HL-60 (cell line): ENCODE measurements at places on chromosomes 7 and 10.

- DNase-seq: no peak
Measured at GRCh38 chr7:18762189-18762588, 266.6 kb downstream of the HDAC9 start.

- no peak for DNase-seq
Measured at GRCh38 chr10:8581521-8582225, 527.2 kb downstream of the GATA3 start.

DNA sequence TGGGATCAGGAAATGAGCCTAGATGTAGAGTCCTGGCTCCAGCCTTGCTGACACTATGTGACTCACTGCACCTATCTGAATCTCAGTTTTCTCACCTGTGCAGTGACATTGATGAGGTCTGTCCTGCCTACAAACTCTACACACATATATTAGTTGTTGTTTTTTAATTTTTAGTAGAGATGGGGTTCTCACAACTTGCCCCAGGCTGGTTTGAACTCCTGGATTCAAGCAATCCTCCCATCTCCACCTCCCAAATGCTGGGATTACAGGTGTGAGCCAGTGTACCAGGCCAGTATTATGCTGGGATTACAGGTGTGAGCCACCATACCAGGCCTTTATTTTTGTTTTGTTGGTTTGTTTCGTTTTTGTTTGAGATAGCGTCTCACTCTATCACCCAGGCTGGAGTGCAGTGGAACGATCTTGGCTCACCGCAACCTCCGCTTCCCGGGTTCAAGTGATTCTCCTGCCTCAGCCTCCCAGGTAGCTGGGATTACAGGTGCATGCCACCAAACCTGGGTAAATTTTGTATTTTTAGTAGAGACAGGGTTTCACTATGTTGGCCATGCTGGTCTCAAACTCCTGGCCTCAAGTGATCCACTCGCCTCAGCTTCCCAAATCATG lies 11.8 kb upstream of the DDIT4 start:
- DNase-seq: no peak

- DNase-seq: peak; percentile 38
Measured at GRCh38 chr10:92789786-92790185, 58.5 kb upstream of the EXOC6 start.

- DNase-seq: no peak
Measured at GRCh38 chr7:92797693-92798092, 38.7 kb downstream of the CDK6 start.

- DNase-seq: no peak
Measured at GRCh38 chr7:157807510-157807909, 470.7 kb downstream of the DNAJB6 start.

- peak; percentile 27 for DNase-seq
Measured at GRCh38 chr7:75616421-75617167, 122.1 kb downstream of the HIP1 start.

GRCh38 chr10:3331690-3332230 lies 159.2 kb upstream of the PITRM1 start:
- DNase-seq: no peak

GRCh38 chr7:134561-135256 lies 57.7 kb upstream of the FAM20C start:
- DNase-seq: no peak

GRCh38 chr7:45650404-45651394 lies 76.5 kb downstream of the ADCY1 start:
- DNase-seq: no peak

- DNase-seq: no peak
Measured at GRCh38 chr10:25820874-25821273, 113.2 kb upstream of the MYO3A start.

- no peak for DNase-seq
Measured at GRCh38 chr7:121305109-121305508, 23.7 kb upstream of the WNT16 start.

GRCh38 chr7:122616951-122617350 lies 82.0 kb downstream of the RNF133 start:
- DNase-seq: no peak

DNA sequence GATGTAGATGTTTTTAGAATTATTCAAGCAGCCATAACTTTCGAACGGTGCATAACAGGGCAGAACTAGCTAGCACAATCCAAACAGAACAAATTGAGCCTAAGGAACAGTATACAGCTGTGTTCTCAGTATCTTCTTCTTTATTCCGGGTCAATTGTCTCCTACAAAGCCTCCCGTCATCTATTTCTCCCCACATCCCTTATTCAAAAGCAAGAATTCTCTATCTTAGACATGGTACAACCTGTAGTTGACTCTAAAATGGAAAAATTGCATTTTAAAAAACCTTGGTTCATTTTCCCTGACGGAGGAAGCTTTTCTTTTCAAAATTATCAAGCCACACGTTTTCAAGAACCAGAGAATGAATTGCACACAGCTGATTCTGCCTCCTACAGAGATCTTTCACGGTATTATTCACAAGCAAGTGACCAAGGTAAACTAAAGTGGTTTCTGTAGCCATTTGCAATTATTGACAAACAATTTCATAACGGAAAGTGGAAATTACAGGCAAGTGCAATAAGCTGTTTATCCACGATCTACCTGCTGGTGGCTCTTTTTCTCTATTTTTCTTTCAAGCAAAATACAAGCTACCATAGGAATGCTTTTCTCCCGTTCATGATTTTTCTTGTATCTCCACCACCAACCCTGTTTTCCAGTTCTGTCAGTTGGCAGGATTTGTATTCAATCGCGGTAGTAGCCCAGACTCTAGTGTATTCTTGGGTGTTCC lies 2.3 kb downstream of the GRM8 start:
- DNase-seq: no peak

DNA sequence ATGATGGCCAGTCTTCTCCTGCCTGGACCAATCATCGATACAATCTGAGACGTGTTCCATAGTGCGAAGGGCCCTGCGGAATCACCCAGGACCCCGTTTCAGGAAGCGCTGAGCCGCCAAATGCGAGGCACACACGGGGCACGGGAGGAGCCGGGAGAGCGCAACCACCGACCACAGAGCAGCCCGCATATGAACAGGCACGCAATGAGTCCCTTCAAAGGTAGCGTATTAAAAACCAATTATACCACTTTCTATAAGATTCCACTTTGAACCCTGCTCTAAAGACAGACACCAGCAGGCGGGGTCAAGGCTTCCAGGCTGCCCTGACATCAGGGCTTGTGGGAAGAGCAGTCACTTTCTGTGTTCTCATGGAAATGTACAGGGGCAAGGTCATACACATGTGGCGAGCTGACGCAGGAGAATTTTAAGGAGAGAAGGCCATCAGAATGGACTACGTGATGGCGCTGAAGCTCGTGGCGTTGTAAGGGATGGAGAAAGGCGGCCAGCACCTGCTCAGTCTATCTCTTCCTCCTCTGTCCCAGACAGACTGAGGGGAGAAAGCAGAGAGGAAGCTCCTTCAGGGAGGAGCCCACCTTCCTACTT lies 46.2 kb downstream of the AMZ1 start:
- DNase-seq: peak; percentile 76

DNA sequence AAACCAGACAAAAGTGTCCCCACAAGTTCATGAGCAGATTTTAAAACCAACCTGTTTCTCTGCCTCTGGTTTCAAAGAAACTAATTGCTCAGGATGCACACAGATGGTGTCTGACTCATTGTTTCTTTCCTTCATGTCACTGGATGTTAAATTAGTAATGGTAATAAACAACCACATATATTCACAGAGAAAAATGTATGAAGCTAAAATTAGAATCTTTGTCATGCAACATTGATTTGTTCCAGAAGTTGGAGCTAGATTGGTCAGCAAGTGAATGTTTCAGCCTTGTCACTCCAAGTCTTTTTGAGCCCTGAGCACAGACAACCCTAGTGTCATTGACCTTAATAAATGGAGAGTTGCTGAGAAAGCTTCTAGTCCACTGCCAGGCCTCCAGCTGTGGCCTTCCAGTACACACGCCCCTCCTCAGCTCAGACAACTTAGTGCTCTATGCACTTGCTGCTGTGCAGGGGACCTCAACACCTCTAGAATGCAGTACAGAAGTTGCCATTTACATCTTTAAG lies 175.9 kb downstream of the CCDC71L start:
- DNase-seq: no peak

DNA sequence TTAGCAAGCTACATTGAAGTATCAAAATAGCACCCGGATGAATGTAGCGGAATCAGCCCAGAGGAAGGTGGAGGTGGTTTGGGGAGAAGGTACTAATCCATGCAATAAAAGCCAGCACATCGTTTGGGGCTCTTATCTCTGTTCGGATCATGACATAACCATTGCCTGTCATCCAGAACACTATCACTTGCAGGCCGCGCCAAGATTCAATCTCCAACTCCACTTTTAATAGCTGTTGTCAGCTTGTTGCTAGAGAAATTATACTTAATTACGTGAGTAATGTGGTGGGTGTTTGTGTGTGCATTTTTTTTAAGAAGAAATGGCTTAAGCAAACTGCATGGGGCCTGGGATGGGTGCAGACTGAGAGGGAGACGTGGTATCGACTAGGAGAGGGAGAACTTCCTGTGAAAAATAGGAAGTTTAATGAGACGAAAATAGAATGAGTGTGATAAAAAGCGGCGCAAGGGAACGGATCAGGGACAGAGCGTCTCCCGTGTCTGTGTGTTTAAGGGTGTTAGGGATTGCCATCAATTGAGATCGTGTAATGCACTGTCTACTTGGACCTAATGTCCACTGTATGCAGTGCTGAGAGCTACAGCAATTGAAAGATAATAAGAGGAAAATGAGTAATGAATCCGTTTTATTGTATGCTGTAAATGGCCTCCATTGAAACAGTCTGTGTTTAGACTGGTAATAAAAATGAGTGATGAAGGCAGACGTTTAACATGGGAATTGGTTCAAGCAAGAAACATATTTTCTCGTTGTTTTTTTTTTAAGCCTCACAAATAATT lies 27.6 kb upstream of the SFMBT2 start:
- no peak for DNase-seq

DNA sequence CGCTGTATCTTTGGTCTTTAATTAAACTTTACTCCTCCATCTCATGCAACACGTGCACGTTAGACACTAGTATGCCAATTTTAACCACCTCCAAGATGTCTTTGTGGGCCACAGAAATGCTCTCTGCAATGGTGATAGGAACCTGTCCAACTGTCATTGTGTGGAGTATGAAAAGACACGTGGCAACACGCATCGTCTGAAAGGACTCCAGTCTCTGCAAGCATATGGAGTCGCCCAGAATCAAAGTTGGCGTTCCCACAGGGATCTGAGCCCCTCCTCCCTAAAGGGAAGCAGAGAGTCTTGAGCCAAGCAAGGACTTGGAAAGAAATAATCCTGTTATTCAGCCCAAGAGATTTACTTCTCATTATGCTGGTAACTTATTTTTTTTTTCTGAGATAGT lies 301.1 kb downstream of the CALN1 start:
- no peak for DNase-seq

DNA sequence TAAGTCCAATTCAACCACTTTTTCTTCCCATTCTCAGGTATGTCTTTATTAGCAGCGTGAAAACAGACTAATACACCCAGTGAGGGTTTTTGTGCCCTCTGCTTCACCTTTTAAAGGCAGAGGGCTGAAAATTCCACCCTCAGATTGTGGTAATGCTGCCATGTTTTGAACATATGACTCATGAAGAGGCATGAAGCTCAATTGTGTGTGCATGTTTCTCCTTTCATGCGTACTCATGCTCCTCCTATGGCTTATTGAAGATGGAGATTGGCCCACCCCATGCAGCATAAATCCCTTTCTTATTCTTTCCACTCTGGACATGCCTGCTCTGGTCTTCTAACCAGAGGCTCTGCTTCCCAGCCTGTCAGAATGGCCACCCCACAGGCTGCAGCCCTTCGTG lies 168.0 kb upstream of the PRKCQ start:
- no peak for DNase-seq

- DNase-seq: no peak
Measured at GRCh38 chr7:28591725-28592349, 179.5 kb downstream of the CREB5 start.

- DNase-seq: no peak
Measured at GRCh38 chr7:18390535-18390907, 105.0 kb upstream of the HDAC9 start.

- no peak for DNase-seq
Measured at GRCh38 chr10:80518143-80518806, 19.4 kb upstream of the SH2D4B start.

DNA sequence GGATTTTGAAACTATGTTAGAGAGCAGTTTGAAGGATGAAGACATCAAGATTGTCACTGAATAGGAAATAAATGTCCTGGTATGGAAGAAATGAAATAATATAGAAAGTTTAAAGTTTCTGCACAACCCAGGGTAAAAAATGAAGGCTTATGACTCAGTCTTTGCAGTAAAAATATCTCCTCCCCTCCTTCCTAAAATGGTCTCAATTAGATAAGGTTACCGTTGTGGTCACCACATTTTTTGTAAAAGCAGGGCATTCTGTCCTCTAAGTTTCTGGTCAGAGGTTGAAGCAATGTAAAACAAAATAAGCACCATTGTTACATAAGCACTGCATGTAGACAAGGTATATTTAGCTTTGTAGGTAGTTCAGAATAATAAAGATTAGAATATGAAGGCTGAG lies 403.5 kb downstream of the SUGCT start:
- DNase-seq: no peak

- DNase-seq: no peak
Measured at GRCh38 chr7:82598958-82599357, 155.4 kb upstream of the CACNA2D1 start.

DNA sequence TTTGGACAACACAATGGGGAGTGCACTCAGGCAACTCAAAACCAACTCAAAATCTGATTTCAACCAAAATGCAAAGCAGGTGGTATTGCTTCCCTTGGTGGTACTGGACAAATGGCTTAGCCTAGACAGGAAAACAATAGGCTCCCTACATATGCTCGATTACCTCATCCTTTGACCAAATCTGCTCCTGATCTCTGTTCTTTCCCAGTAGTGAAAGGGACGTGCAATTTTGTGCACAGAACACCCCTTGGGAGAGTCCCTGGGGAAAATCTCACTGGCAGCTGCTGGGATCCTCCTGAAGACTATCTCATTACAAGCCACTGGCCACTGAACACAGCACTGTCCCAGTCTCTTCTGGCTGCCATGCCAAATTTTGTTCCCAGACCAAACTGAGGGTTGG lies 149.2 kb upstream of the VSTM2A start:
- DNase-seq: no peak

DNA sequence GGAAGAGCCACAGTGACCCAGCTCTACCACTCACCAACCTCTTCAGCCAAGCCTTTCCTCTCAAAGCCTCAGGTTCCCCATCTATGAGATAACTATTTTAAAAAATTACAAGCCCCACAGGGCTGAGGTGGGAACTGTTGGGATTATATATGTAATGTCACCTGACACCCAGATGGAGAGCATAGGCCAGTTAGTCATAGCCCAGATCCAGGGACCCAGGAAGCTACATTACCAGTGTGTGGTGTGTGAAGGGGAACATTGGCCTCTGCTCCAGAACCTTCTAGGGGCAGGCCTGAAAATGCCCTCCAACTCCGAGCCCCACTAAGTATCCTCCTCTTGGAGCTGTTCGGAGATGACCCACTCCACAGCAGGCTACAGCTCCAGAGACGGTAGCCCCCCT lies 162.4 kb downstream of the NRF1 start:
- no peak for DNase-seq

- no peak for DNase-seq
Measured at GRCh38 chr10:1044964-1045363, 4.0 kb downstream of the IDI1 start.
